Hindlimb muscle (tissue), 1 donor: ENCODE measurements at places on chromosomes 1 and 21.

DNA sequence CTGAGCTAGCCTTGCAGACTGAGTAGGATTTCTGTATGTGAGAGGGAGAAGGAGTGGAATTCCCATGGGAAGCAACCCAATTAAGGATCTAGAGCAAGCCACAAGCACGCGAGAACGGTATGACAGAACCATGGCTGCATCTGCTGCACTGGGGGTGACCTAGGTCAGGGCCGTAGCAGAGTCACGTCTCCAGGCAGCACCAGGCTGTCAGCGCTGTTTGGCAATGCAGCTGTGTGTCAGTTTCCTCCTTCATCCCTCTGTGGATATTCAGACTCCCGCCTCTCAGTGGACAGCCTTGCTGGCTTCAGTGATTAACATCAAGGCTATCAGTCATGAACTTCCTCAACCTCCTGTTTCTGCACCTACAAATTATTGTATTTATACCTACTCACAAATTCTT lies 118.1 kb upstream of the PPP2R5A start:
- DNase-seq, result no peak

DNA sequence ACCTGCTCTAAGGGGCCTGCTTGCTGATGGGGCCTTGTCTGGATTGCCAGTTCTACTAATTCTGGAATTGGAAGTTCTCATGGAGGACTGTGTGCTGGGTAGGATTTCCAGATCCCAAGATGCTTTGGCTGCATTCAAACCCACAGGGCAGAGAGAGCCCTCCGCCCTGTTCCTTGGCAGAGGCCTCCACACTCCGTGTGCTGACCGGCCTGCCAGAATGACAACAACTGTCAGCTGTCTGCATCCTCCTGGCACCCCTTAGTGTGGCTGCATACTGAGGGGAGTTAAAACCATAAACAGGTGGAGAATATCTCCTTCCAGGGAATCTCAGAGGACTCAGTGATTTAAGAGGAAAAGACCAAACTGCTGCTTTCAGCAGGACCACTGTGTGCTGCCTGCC lies 60.7 kb downstream of the ADARB1 start:
- DNase-seq, result peak; percentile 54

DNA sequence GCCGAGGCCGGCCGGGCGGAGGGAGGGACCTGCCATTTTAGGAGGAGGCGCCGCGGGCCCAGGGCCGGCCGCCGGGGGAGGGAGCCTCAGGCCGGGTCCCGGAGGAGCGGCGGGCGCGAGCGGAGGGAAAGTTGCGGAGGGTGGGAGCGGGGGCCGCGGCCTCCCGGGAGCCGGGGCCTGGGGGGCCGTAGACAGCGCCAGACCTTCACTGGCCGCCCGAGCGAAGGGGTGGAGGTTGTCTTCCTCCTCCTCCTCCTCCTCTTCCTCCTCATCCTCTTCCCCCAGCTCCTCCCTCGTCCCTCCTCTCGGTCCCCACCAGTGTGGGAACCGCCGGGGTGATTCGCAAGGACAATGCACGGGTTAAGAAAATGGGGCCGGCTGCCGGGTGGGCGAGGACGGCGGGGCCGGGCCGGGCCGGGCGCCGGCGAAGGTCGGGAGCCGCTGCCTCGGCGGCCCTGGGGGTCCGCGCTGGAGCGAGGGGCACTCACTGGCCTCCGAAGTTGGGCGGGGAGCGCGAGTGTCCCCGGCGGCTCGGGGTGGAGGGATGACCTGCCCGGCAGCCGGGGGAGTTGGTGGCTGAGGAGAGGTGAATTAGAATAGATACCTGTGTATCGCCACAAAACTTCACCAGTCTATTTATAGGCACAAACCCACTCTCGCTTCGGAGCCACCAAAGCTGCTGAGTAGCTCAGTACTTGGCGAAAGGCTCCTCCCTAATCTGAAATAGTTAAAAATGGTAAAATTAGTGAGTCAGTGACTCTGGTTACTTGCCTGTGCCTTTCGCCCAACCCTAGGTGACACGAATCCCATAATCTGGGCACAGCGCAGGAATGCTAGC lies 1.3 kb downstream of the DYRK1A start:
- DNase-seq, result peak; percentile 58

- no peak for DNase-seq
Measured at GRCh38 chr1:174967845-174968705, 31.7 kb upstream of the CACYBP start.

DNA sequence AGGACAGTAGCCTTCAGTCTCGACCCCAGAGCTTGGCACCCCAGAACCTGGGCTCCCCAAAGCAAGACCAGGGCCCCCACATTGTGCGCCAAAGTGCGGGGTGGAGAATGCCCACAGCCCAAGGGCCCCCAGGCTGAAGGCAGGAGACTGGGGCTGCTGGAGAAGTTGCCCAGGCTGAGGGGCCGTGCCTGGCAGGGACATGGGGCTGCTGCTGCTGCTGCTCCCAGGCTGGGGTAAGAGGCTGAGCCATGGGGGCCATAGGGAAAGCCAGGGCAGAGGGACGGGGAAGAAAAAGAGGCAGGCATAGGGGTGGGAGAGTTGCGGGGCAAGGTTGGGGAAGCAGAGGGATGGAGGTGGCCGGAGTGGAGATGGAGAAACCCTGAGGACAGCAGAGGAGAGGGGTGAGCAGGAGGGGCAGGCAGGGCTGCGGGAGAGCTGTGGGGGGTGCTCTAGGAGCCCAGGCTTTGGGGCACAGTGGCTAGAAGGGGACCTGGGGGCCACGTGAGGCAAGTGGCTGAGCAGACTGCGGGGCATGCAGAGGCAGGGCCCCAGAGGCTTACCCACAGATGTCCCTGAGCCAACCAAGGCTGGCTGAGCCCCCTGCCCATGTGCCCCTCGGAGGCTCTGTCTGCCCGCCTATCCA lies 18.9 kb downstream of the SLC27A3 start:
- DNase-seq, result no peak

- no peak for DNase-seq
Measured at GRCh38 chr1:248802454-248802853, 23.3 kb downstream of the SH3BP5L start.

DNA sequence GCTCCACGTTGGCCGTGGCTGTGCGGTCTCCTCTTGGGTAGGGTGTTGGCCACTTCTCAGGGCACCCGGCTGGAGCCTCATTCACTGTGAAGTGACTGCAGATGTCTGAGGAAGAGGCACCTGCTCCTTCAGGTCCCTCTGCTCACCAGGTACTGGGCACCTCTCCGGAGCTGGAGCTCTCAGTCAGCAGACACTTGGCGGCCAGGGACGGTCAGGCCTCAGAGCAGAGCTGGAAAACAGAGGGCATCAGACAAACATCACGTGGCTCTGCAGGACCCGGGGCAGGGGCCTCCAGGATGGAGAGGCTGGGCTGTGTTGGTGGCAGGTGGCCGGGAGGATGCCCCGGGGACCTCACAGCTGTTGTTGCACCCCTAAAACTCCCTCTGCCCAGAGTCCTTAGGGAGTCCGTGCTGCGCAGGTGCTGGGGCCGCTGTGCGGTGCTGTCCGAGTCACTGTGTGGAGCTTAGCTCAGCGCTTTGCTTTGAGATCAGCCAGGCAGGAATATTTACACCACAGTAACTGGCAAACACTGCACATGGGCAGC lies 59.7 kb downstream of the SLX9 start:
- no peak for DNase-seq

DNA sequence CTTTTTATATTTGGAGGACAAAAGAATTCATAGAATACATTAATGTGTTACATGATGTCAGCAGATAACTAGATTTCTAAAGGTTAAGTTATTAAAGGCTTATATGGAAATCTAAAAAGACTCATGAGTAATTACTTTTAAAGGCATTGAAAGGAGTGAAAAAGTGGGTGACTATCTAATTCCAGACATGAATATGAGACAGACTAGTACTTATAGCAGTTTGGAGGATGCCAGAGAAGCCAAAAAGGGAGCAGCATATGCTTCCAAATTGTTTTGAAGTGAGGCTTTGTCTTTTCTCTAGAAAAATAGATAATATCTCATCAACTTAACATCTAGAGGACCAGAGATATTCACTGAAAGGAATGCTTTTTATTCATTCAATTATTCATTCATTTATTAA lies 275.5 kb upstream of the CACYBP start:
- DNase-seq, result no peak
